ENCODE measurements at places on chromosomes 7 and 10. TPM values are rescaled to one million over a fixed set of nuclear protein-coding genes. Genes with fewer than 3 reads are reported as not detected.

CASTOR2 gene
- 14.0 TPM for total RNA-seq

PSD gene
- total RNA-seq = 2.6 TPM

CDHR3 gene
- total RNA-seq = 14.8 TPM

LIPA gene
- 19.8 TPM for total RNA-seq

CDC14C gene
- not detected for total RNA-seq

DENND11 gene
- 31.9 TPM for total RNA-seq

RAB18 gene
- total RNA-seq = 18.2 TPM

DNA sequence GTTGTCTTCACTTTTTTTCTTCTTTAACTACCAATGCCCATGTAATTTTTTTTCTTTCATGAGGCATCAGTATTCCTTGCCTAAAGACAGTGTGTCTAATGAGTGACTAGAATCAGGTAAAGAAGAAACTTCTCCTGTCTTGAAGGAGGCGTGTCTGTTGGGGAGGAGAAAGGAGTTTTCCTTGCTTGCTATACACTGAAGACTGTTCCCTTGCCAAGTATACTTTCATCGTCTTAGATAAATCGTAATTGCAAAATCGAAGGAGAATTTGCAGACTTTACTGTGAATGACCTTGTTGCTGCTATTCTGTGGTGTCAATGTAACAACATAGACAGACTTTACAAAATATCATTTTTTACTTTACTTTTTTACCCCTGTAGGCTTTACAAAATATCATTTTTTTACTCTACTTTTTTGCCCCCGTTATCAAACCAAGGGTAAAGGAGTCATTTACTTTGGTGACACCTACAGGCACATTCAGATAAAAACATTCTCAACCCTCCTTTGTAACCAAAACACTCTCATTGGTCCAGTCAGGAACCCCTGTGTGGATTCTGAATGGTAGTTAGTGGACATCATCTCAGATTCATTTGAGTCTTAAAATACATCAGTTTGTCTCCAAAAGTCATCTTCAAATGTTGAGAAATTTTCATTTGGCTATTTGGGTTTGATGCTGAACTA is 232.4 kb downstream of the AHR start:
- no peaks in the 10 kb centered on the region for H3K27me3 ChIP-seq
- H3K4me3 ChIP-seq = no peak overlapping the region
- H3K4me1 ChIP-seq = peaks cover 5% of the 10 kb centered on the region
- DNase-seq = no peak

GRCh38 chr7:77753173-77753572 is 45.1 kb downstream of the TMEM60 start:
- peaks cover 13% of the 10 kb centered on the region for H3K4me1 ChIP-seq
- no peak overlapping the region for H3K27ac ChIP-seq
- no peaks in the 10 kb centered on the region for H3K27me3 ChIP-seq
- no peak overlapping the region for H3K4me3 ChIP-seq

- no peaks in the 10 kb centered on the region for H3K27me3 ChIP-seq
- DNase-seq = peak; percentile 26
- no peak overlapping the region for H3K4me3 ChIP-seq
- no peak overlapping the region for H3K27ac ChIP-seq
- no peaks in the 10 kb centered on the region for H3K4me1 ChIP-seq
These were observed 53.0 kb upstream of the TNKS2 start for GRCh38 chr10:91745090-91745831.

GRCh38 chr7:35253710-35254495 is at the start of gene TBX20:
Gene TBX20, minus strand, starts transcription at chr7:35254100. Its CDS starts 480 bp downstream, at chr7:35253620.
- peak; percentile 66 for DNase-seq
- H3K4me1 ChIP-seq = peaks cover 15% of the 10 kb centered on the region
- no peaks in the 10 kb centered on the region for H3K27me3 ChIP-seq
- peak within 1 kb of the TSS; percentile 15 for H3K4me3 ChIP-seq

GRCh38 chr7:29105191-29105590 is 41.1 kb downstream of the CPVL start:
- no peaks in the 10 kb centered on the region for H3K27me3 ChIP-seq
- no peak overlapping the region for H3K4me3 ChIP-seq

DNA sequence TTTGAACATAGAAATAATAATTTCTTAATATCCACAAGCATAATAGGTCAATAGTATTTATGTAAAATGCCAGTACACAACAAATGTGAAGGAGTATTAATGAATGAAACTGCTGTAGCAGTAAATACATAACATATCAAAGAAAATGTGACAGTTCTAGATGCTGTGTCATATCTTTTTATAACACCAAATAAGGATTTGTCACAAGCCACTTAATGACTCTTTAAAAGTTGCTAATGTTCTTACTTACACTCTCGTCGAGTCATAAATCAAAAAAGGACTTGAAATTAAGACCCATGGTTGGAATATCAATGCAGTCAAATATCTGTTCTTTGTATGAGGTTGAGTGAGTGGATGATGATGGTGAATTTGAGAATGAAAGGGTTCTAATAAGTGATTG is 96.6 kb downstream of the CELF2 start:
- no peaks in the 10 kb centered on the region for H3K4me1 ChIP-seq
- DNase-seq = no peak
- H3K27ac ChIP-seq = no peak overlapping the region
- H3K36me3 ChIP-seq = no peaks in the 10 kb centered on the region
- no peaks in the 10 kb centered on the region for H3K27me3 ChIP-seq
- no peak overlapping the region for H3K4me3 ChIP-seq

DNA sequence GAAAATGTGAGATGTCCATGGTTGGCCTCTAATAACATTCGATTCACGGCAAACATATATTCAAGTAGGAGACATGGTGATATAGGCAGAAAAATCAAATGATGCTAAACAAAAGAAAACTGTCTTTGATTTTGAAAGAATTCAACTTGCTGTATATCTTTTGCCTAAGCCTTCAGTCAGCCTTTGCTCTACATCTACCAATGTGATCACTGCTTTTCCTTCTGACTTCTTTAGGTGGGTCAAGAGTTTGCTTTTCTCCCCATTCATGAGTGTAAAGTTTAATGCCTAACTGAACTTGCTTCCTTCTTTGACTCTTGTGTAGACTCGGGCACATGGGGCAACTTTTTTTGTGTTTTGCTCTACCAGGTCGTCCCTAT is 417 bp upstream of the HIF1AN start:
- no peaks in the 10 kb centered on the region for H3K36me3 ChIP-seq
- H3K27me3 ChIP-seq = no peaks in the 10 kb centered on the region
- H3K27ac ChIP-seq = peak overlapping the region; percentile 51
- H3K4me3 ChIP-seq = no peak overlapping the region

GRCh38 chr10:60258429-60258797 is 131.3 kb downstream of the ANK3 start:
- DNase-seq = no peak
- peaks cover 6% of the 10 kb centered on the region for H3K4me1 ChIP-seq
- no peak overlapping the region for H3K27ac ChIP-seq
- H3K36me3 ChIP-seq = no peaks in the 10 kb centered on the region
- no peak overlapping the region for H3K4me3 ChIP-seq
- no peaks in the 10 kb centered on the region for H3K27me3 ChIP-seq

- H3K36me3 ChIP-seq = no peaks in the 10 kb centered on the region
- peak within 1 kb of the TSS; percentile 73 for H3K27ac ChIP-seq
- DNase-seq = peak; percentile 69
These were observed at the start of gene WIPF3 for GRCh38 chr7:29806208-29806994. Gene WIPF3, plus strand, starts transcription at chr7:29806508. Its CDS starts 28,217 bp downstream, at chr7:29834725.
